Bronchial smooth muscle cell (primary cell): ENCODE measurements at places on chromosomes 12 and 14. TPM values are rescaled to one million over a fixed set of nuclear protein-coding genes. Genes with fewer than 3 reads are reported as not detected.

Gene C12orf54
- not detected in 2 replicates for total RNA-seq

Gene IFT43
- total RNA-seq: 33.2 and 35.9 TPM in 2 replicates

Gene JKAMP
- 37.3 and 49.2 TPM in 2 replicates for total RNA-seq

Gene PTPRR
- total RNA-seq: 0.09 TPM in 1 of 2 replicates, not detected in the other

Gene GPR162
- total RNA-seq: 5.1 and 5.8 TPM in 2 replicates

Gene DLK1
- total RNA-seq: under 0.01 TPM in 1 of 2 replicates, not detected in the other

Gene CLEC4D
- total RNA-seq: not detected in 2 replicates

Gene PRH2
- total RNA-seq: 0.63 TPM in 1 of 2 replicates, not detected in the other

Gene NUAK1
- 1.9 and 2.2 TPM in 2 replicates for total RNA-seq

Gene TSPAN19
- total RNA-seq: under 0.01 and 0.16 TPM in 2 replicates

Gene B4GALNT3
- total RNA-seq: under 0.01 TPM in 2 replicates

Gene GZMB
- not detected in 2 replicates for total RNA-seq

Gene AQP2
- total RNA-seq: not detected in 2 replicates

Gene GPR137C
- 0.43 and 0.79 TPM in 2 replicates for total RNA-seq

Gene IL22
- not detected in 2 replicates for total RNA-seq

Gene PRKAB1
- total RNA-seq: 9.2 and 10.1 TPM in 2 replicates

Gene CLEC2A
- not detected in 2 replicates for total RNA-seq

Gene EAPP
- total RNA-seq: 61.5 and 72.7 TPM in 2 replicates

Gene KRT2
- total RNA-seq: not detected in 2 replicates

Gene EIF2S3B
- total RNA-seq: 0.34 and 0.95 TPM in 2 replicates

Gene SMCO2
- 0.09 TPM in 1 of 2 replicates, not detected in the other for total RNA-seq

Gene RNASE7
- not detected in 2 replicates for total RNA-seq

Gene GPR65
- not detected in 2 replicates for total RNA-seq

Gene ACVRL1
- total RNA-seq: 50.6 and 70.5 TPM in 2 replicates

Gene WNT1
- total RNA-seq: not detected in 2 replicates

Gene FSCB
- under 0.01 TPM in 1 of 2 replicates, not detected in the other for total RNA-seq

Gene MFAP5
- 17.5 and 106 TPM in 2 replicates for total RNA-seq

Gene LRTM2
- total RNA-seq: not detected in 2 replicates

Gene LUM
- total RNA-seq: 359 and 496 TPM in 2 replicates

Gene NID2
- 110 and 166 TPM in 2 replicates for total RNA-seq

Gene ADAM21
- 0.32 and 0.77 TPM in 2 replicates for total RNA-seq

Gene REP15
- total RNA-seq: 0.32 and 0.60 TPM in 2 replicates

Gene TNS2
- total RNA-seq: 48.2 and 58.6 TPM in 2 replicates

Gene KRT74
- total RNA-seq: not detected in 2 replicates

Gene RTN1
- under 0.01 and 0.16 TPM in 2 replicates for total RNA-seq

Gene TAS2R50
- total RNA-seq: 1.5 and 1.7 TPM in 2 replicates

Gene CLEC1B
- not detected in 2 replicates for total RNA-seq

Gene UNC79
- total RNA-seq: 0.16 and 0.17 TPM in 2 replicates
